Fibroblast of skin of scalp (primary cell): ENCODE measurements at places on chromosomes 1 and 21.

DNA sequence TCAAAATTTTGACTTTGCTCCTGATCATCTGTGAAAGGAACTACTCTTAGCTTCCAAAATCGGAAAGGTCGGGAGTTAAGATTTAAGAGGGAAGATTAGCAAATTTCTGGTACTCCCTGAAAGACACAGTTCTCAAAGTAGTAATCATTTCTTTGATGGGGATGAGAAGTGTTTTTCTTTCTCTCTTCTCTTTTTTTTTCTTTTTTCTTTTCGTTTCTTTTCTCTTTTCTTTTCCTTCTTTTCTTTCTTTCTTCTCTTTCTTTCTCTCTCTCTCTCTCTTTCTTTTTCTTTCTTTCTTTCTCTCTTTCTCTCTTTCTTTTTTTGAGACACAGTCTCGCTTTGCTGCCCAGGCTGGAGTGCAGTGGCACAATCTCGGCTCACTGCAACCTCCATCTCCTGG lies 5.1 kb upstream of the RAB29 start:
- no peak for DNase-seq

DNA sequence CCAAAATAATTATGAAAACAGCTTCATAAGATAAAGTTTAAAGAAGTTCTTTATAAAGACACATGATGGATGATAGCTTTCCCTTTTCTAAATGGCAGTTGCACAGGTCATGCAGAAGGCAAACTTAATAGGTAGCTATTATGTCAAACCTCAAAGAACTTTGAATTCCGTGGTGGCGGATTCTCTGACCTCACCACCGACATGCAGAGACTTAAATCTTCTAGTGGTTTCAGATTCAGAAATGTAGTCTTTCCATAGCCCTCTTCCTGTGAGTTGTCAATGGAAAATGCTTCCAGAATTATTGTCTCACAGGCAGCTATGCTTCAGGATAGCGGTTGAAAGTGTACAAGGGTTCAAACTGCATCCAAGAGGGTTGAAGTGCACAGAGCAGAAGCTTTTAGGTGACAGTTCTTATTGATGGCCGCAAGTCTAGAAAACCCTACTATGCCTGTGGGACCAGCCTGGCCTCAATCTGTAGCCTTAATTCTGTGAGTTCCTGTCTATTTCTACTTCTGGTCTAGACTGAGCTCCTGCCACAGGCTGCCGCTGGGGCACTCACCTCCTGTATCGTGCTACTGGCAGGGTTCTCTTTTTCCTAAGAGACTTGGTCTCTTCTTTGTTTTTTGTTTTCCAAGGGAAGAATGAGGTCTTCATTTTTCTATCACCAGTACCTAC lies 117.0 kb upstream of the ERRFI1 start:
- DNase-seq = peak; percentile 63

DNA sequence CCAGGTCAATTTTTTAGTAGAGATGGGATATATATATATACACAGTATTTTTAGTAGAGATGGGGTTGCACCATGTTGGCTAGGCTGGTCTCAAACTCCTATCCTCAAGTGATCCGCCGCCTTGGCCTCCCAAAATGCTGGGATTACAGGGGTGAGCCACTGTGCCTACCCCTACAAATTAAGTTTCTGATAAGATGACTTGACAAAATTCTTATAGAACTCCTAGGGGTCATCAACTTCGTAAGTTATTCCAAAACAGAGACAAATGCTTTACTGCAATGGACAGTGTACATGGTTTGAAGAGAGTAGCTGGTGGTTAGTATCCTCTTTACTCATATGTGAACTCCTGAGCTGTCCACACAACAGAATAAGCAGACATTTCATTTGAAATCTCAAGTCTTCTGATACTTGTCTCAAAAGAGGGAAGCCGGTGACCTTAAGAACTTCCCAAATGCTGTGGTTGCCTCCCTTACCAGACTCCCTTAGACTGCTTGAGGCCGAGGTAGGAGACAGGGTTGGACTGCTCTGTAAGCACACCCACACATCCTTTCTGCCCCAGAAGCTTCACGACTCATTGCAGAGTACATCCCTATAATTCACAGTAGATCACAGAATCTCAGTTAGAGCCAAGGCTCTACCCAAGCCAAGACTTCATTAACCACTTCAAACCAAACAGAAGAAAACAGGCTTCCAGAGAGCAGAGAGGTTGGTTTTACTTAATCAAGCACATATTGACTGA lies 244.1 kb upstream of the IRF2BP2 start:
- no peak for DNase-seq

GRCh38 chr1:91651243-91651642 lies 150.6 kb downstream of the CDC7 start:
- peak; percentile 6 for DNase-seq

GRCh38 chr1:217673387-217673786 lies 42.2 kb downstream of the SPATA17 start:
- no peak for DNase-seq

- no peak for DNase-seq
Observed at GRCh38 chr1:57232500-57232899, 191.4 kb downstream of the DAB1 start.

DNA sequence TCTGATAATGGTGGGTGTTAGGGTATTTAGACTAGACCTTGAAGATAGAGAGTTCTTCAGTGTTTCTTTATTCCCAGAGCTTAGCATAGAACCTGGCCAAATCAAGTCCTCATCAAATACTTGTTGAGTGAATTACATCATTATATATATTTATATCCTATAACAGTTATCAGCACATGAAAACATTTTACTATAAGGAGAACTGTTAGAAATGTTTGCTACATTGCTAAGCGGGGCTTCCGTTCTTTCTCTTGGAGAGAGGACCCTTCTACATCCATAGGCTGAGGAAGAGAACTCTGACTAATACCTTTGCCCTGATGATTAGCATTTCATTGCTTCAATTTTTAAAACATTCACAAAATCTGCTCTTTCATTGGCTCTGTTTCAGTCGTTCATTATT lies 66.5 kb upstream of the NBL1 start:
- DNase-seq = no peak

- DNase-seq = peak; percentile 95
Observed at GRCh38 chr1:245085508-245086095, 69.2 kb upstream of the KIF26B start.

DNA sequence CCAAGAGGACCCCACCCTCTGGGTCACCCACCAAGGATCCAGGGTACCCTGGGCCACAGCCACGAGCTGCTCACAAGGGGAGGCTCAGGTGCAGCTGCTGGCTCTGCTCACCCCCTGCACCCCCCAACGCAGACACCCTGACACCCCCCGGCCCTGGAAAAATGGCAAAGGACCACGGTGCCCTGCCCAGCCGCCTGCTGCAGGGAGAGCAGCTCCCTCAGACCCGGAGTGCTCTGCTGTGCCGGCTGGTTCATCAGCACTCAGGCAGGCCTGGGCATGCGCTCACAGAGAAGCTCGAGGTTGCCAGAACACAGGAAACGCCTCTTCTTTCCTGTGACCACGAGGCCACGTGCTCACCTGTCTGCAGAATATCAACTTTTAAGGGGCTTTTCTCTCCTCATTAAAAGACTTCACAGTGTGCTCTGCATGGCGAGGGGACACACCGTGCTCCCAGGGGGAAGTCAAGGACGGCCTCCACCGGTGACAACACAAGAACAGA lies 4.3 kb upstream of the C1QTNF12 start:
- DNase-seq = no peak

DNA sequence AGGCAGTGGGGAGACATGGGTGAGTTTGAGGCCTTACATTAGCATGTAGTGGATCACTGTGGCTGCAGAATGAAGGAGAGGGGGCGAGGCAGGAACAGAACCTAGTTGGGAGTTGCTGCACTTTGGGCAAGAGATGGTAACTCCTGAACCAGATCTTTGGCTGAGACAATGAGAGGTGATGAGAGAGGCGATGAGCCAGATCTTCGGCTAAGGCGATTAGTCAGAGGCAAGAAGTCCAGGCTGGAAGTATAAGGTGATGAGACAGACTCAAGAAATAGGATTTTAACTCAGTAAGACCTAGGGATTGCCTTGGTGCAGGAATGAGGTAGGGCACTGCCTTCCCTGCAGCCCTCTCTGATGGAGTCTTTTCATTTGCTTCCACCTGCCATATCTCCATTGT lies 9.1 kb upstream of the ARTN start:
- DNase-seq = no peak

- DNase-seq = no peak
Observed at GRCh38 chr1:81654657-81655056, 146.1 kb upstream of the ADGRL2 start.

DNA sequence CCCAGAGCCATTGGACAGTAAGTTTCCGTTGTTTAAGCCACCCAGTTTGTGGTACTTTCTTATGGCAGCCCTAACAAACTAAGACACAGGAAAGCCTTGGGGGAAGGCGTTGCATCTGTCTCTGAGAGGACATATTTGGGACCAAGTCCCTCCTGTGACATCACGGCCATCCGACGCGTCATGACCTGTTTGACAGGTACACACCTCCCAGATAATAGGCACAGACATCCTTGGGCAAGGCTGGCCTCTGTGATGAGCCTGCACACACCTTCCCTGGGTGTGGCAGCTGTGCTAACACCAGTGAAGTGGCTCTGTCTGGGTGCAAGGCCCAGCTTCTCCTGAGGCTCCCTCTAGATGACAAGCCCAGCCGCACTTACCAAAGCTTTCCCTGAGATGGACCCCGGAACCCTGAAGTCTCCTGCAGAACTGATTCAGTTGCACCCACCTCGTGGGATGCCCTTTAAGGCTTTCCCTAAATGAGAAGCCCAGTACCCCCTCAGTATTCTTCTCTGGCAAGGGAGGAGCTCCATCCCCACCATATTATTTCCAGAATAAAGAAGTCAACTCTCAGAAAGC lies 136.5 kb downstream of the ZSCAN20 start:
- no peak for DNase-seq

DNA sequence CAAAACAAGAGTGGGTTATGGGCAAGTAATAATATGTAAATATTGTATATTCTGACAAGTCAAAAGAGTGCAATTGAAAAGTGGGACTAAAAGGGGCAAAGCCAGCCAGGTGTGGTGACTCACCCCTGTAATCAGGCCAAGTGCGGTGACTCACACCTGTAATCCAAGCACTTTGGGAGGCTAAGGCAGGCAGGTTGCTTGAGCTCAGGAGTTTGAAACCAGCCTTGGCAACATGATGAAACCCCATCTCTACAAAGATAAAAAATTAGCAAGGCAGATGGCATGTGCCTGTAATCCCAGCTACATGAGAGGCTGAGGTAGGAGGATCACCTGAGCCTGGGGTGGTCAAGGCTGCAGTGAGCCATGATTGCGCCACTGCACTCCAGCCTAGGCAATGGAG lies 304.0 kb downstream of the HHIPL2 start:
- no peak for DNase-seq

DNA sequence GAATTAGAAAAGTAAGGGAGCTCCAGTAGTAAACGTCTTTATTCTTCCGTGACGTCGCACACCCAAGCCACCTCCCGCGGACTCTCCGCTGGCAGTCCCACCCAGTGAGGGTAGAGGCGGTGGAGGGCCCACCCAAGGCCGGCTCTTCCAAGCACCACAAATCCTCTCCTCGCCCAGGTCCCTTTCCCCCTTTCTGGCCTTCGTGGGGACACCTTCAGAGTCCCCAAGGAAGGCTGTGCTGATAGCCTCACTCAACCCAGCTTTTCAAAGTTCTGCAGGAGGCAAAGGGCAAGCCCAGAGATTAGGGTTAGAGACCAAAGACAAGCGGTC lies 349 bp upstream of the GPN2 start:
- DNase-seq = peak; percentile 6

GRCh38 chr1:194658090-194658439 lies 1471.7 kb upstream of the B3GALT2 start:
- DNase-seq = peak; percentile 40

DNA sequence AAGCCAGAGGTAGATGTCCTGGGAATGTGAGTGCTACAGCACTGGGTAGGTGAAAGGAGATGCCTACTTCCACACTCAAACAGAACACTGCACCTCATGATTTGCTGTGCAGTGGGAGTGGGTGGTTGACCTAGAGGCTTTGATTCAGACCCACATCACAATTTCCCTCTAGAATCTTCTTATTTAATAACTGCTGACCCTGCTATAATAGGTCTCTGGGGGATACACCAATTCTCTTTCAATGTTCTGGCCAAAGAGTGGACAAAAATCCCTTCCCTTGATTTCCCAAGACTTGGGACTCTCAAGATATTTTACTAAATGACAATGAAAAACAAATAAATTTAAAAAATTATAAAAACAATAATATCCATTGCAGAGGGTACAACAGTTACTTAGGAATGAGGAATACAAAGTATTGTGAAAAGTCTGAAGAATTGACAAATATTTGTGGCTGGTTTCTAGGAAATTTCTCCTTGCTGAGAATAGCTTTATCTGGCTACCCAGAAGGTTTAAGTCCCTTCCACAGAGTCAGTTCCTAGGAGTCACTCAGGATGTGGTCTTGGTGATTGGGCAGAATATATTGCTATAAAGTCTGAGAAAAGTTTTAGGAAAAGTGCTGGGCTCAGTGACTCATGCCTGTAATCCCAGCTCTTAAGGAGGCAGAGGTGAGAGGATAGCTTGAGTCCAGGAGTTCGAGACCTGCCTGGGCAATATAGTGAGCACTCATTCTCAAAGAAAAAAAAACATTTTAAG lies 2.4 kb upstream of the FCGR2A start:
- peak; percentile 13 for DNase-seq

DNA sequence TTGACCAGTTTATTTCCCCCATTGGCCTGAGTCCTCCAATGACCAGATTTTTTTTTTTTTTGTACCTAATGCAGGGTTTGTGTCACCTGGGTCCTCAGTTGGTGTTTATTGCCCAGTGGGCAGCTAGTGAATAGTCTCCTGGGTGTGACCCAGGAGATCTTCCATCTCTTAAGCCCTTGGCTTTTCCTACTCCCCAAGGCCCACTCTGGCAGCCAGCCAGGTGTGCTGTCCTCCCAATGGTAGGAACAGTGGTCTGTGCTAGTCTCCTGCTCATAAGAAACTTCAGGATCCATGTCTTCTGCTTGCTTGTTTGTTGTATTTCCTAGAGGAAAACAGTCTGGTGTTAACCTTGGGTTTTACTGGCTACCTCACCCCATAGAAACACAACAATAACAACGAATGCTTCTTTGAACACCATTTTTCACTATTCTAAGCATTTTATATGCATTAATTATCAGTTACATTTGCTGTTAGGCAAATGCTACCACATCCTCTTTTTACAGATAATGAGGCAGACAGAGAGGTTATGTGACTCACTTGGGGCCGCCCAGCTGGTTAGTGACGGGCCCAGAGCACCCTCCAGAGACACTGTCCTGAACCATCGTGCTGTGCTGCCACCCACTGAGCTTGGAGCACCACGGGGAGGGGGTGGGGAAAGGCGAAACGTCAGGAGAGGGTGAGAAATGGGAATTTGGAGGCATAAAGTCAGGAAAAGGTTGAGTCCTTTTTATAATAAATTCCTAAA lies 107.5 kb downstream of the HIVEP3 start:
- DNase-seq = peak; percentile 31

- DNase-seq = no peak
Observed at GRCh38 chr1:229287267-229287666, 16.4 kb downstream of the RAB4A start.

GRCh38 chr1:222314839-222315238 lies 233.1 kb downstream of the HHIPL2 start:
- DNase-seq = no peak

DNA sequence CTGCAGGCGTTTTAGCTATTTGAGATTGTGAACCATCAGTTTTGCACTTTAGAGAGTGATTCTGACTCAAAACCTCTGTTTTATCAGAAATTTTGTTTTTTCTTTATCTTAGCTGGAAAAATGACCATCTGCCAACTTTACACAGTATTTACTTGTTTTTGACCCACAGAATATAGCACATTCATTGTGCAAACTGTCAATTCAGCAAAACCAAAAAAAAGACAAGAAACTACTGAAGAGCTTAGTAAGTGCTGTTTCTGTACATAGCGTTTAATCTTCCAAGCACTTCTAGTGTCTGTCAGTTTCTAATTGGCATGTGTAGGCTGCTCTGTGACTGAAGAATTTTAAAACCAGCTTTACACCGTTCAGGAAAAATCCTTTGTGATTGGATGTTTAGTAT lies 76.0 kb upstream of the VANGL1 start:
- DNase-seq = no peak
